ENCODE measurements at places on chromosomes 1 and 21.

DNA sequence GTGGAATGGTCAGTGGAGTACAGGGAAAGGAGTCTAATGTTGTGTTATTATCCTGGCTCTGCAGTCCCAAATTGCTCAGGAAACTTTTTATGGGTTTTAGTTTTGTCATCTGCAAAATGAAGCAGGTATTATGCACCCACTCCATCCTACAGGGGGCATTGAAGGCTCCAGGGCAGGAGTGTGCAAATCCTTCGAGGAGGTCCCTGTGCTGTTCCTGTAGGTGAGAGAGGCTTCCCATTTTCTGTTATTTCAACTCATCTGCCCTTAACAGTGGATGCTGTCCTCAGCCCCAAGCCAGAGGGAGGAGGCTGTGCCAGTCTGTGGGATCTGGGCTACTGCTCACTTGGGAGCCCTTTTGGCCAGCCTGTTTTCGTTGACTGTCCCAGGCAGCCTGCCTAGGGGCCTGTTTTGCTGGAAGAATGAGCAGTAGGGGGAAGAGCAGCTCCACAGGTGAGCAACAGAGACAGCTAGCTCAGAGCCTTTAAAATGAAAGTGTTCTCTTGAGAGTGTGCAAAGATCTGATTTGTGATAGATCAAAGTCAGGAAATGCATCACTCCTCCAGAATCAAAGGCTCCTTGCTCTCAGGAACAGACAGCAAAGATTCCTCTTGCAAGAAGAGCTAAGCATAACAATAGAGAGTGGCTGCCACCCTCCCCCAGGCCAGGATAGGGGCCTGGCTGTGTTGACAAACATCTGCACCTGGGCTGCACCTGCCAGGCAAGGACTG, 317.6 kb upstream of the PROX1 start:
- no peak for DNase-seq

GRCh38 chr1:205582046-205582445, 49.8 kb downstream of the ELK4 start:
- DNase-seq = no peak

DNA sequence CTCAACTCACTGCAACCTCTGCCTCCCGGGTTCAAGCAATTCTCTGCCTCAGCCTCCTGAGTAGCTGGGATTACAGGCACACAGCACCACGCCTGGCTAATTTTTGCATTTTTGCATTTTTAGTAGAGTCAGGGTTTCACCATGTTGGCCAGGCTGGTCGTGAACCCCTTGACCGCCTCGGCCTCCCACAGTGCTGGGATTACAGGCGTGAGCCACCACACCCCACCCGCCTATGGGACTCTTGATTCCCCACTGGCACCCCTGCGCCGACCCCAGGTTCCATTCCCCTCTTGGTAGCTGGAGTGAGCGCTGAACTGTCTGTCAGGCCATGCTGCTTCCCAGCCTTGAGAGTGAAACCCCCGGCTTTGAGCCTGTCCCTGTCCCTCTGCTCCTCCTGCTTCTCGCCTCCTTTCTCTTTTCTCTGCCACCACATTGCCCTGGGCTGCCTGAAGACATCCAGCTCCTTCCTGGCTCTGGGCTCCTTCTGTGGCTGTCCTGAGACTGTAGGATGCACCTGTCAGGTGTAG, 48.8 kb downstream of the IER5 start:
- DNase-seq = no peak

- DNase-seq = no peak
Measured at GRCh38 chr1:38094711-38095290, 48.2 kb upstream of the POU3F1 start.

DNA sequence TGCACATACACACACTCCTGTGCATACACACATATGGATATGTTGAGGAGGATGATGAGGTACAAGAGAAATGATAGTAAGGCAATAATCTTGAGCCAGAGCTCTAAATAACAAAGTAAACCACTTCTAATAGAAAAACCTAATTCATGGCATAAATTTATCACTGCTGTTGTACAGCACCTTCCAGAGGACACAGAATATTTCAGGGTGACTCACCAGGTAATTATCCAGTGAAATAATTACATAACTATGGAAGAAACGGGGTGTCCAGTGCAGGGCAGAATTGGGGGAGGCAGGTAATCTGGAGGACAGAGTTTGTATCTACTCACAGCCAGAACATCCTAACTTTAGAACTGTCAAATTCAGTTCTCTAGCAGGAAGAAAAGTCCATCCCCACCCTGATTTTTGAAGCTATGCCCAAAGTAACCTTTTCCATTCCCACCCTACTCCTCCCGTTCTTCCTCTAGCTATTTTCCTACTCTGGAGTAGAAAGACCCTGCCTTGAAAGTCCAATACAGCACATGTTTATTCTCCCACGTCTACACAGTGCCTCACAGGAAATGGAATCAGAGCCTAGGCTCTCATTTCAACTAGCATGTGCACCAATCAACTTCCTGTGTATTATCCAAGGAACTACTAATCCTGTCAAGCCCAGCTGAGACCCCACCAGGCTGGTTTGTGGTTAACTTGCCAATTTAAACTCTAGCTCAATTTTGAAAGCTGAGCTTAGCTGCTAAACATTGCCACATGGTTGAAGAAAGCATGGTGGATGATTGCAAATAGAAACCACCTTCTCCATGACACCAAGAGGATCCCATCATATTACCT, 96.6 kb downstream of the PTPN14 start:
- peak; percentile 89 for DNase-seq

DNA sequence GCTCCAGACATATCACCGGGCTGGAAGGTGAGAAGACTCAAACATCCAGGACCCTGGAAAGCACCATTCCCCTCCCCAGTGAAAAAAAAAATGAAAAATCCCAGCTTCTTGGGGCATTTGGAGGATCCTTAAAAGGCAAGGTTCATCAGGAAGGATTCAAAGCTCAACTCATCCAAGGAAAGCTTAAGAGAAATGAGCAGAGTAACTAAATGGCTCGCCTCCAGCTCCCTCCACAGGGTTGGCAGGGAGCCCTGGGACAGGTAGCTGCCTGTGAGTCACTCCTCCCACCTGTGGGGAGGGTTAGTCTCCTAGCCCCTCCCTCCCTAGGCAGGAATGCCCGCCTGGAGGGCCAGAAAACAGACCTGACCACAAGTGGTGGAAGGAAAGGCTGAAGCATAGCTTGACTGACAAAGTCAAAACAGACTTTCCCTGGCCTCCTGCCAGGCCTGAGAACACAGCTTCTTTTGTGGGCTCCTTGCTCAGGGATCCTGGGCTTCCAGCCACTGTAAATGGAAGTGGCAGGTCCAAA, 712 bp upstream of the LAMB3 start:
- DNase-seq = no peak

- DNase-seq = no peak
Measured at GRCh38 chr21:45412909-45413611, 8.1 kb downstream of the COL18A1 start.

- no peak for DNase-seq
Measured at GRCh38 chr1:48591181-48591580, 119.2 kb upstream of the SPATA6 start.

GRCh38 chr1:228837817-228838716, 102.8 kb downstream of the RHOU start:
- peak; percentile 53 for DNase-seq

- DNase-seq = no peak
Measured at GRCh38 chr1:31062867-31063380, 2.6 kb downstream of the PUM1 start.

- DNase-seq = no peak
Measured at GRCh38 chr1:65799601-65800000, 6.9 kb downstream of the PDE4B start.

DNA sequence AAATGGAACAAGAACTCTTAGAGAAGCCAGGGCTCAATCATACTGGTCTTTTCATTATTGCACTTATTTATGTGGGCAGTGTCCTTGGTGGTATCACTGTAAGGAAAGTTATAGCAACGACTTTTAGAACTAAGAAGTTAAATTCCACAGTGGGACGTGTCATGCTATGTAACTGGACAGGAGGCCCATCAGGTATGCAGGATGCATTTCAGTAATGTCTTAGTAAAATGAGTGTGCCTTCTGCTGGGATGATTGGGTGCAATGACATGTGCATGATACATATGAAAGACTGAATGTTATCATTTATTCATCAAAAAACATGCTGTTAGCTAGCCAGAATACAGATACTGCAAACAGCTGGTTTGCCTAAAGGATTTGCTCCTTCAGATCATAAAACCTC, 6.9 kb upstream of the ATP1B1 start:
- DNase-seq = no peak

- peak; percentile 99 for DNase-seq
Measured at GRCh38 chr1:205301205-205301821, 20.2 kb downstream of the NUAK2 start.

DNA sequence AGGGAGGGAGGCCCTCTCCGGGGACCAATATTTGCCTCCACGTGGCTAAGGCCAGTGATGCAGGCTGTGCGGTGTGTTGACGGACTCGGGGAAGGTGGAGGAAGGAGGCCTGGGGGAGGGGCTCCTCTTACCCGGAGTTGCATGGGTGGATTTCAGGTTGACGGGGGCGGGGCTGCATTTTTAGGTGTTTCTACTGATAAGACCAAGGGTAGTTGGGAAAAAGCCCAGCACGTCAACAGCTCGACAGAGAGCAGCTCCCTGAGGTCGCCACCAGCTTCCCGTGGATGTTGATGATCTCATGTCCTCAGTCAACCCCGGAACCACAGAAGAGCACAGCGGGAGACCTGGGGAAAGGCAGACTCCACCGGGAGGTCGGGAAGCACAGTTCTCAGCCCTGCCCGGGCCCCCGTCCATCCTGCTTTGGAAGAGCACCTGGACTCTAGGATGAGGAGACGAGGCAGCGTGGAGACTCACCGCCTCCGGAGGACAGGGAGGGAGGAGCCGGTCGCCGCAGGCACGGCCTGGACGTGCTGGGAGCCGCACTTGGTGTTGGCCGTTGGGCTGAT, 32.9 kb upstream of the COL6A1 start:
- DNase-seq = no peak

DNA sequence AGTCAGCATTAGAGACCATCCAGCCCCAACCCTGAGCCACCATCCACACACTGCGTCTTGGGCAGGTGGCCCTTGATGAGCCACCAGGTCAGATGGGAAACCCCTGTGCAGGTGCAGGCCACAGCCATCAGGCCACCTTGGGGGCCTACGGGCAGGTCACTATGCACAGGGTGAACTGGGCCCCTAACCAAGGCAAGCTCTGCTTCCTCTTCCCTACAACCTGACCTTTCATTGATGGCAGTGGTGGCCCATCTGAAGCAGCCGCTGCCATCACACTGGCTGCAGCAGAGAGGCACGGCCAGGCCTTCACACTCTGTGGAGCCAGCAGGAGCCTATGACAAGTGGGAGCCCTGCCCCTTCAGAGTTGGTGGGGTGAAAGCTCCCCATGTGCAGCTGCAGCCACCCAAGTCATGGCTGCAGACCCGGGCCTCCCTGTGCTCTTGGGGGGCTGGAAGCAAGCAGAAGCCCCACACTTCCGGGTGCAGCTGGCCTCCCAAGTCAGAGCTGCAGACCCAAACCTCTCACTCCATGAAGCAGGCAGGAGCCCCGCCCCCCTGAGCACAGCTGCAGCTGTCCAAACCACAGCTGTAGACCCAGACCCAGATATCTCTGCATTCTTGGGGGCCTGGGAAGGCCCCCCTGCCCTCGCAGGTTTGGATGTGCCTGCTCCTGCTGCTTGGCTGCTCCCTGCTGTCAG, 681.5 kb downstream of the MATN1 start:
- no peak for DNase-seq

GRCh38 chr1:29555043-29555620, 318.8 kb downstream of the PTPRU start:
- no peak for DNase-seq

DNA sequence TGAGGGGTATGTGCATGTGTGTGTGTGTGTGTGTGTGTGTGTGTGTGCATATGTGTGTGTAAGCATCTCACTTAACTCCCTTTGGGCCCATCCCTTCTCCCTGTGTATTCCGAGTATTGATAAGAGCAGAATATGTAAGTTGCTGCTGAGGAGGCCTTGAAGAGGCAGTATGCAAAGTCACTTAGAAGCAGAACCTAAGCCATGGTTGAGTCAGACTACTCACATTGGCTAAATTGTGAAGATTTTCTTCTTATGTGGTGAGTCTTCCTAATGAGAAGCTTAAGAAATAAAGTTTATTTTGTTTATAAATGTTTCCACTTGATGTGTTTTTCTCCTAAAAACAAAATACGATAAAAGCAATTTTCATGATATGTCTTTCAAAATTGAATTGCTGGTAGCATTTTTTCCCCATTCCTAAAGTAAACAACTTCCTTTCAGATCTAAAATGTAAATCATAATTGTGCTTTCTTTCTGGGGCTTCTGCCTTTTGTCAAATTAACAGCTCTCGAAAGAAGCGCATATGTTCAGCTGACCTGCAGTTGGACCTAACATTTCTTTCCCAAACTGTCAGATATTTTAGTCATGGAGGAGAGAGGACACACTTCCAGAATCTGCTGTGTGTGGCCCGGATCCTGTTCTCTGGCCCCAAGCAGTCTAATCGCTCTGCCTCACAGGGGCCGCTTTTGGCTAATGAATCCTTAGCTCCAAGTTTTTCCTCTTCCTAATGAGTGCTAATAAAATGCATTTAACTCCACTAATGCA, 284.0 kb downstream of the DUSP10 start:
- peak; percentile 32 for DNase-seq

DNA sequence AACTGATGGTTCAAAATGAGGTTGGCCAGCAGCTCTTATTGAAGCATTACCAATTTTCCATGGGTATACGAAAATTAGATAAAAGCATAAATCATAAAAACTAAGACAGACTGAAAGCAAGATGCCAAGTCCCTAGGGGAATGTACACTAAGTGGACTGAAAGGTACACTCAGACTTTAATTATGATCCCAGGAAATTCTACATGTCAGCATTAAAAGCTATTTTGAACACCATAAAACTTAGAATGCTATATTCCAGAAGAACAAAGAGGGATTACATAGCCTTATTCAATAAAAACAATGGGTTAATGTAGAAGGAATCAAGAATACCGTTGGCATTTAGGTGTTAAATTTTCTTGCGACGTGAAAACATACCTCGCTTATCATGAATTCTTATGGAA, 558.5 kb downstream of the LRRIQ3 start:
- DNase-seq = no peak

DNA sequence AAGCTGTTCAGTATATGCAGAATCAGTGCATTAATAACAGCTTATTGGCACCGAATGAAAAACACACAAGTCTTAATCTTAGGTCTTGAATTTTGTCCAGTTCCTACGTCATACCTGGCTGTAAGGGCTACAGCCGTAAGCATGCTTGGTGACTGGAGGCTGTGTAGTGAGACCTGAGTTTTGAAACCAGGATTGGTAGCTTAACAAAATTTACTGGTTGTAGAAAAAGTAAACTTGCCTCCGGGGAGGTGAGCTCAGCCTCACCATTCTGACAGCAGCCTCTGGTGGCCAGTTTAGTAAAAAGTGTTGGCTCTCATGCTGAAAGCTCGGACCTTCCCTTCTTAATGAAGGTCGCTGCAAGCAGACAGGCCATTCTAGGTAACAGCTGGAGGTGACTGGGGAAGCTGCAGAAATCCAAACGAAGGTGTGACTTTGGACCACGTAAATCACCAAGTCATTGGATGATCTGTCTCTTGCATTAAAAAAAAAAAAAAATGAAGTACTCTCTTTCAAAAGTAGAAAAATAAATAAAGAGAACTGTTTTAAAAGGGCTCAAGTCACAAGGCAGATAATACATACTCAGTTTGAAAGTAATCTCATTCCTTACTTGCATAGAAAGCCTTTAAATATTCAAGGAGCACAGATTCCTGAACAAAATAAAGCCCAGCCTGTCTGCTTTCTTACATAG, 48.9 kb downstream of the HLCS start:
- DNase-seq = peak; percentile 47

GRCh38 chr1:234874291-234875288, 254.0 kb downstream of the TOMM20 start:
- DNase-seq = no peak

- no peak for DNase-seq
Measured at GRCh38 chr1:98637316-98637715, 24.2 kb upstream of the SNX7 start.

All from fibroblast of skin of abdomen (primary cell).